ENCODE measurements at places on chromosomes 5 and 9.

DNA sequence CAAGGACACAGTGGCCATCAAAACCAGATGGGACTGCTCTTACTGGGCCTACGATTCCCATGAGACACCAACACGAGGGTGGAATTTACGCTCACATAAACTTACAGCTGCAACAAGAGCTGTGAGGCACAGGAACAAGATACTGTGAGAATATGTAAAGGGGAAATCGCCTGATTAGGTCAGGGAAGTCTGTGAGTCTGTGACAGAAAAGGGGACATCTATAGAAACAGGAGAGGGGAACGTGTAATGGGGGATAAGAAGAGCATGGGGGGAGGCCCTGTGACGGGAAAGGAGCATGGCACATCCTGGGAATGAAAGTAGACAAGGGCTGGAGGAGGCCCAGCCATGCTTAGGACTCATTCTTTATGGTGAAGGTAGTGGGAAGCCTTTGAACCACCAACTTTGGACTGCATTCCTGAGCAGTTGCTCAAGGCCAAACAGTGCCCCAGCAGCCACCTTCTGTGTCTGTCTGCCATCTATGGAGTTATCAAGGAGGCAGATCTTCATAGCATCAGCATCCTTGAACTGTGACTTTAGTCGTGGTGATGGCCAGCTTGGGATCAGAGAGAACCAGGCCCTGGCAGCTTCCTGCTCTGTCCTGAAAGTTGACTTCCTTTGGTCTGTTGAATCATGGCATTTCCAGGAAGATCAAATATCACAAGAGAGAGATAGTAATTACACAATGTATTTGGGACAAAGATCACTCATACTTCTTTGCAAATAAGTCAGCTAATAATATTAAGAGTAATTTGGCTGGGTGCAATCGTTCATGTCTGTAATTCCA, 87.9 kb upstream of the FAM169A start:
- no peak for DNase-seq

DNA sequence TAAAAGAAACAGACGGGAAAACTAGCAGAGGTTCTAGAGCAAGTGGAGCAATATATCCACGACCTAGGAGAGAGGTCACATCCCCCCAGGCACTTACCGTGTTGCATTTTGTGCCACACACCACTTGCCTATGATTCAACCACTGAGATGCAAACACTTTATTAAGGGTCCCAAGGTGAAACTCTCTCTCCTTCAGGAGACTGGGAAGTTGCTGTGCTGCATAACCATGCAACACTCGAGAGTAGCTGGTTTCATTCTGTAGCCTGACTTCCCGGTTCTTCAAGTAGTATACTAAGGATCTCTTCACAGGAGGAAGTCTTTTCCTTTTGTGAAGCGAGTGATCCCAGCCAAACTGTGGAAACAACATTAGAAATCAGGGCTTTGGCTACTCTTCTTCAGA, 1.6 kb downstream of the DCAF12 start:
- DNase-seq, result no peak

- DNase-seq, result no peak
Observed at GRCh38 chr9:111572950-111573604, 26.4 kb downstream of the PTGR1 start.

- no peak for DNase-seq
Observed at GRCh38 chr9:94168203-94169000, 84.1 kb downstream of the PTPDC1 start.
